ENCODE measurements at places on chromosomes 1 and 21.

GRCh38 chr1:52665006-52665941 lies 32.3 kb downstream of the SHISAL2A start:
- peak; percentile 84 for DNase-seq

- DNase-seq: no peak
Measured at GRCh38 chr1:7104339-7104738, 319.1 kb downstream of the CAMTA1 start.

GRCh38 chr1:37477946-37478345 lies 3.6 kb downstream of the ZC3H12A start:
- DNase-seq: peak; percentile 60

GRCh38 chr1:87236585-87236984 lies 92.1 kb upstream of the LMO4 start:
- DNase-seq: no peak

DNA sequence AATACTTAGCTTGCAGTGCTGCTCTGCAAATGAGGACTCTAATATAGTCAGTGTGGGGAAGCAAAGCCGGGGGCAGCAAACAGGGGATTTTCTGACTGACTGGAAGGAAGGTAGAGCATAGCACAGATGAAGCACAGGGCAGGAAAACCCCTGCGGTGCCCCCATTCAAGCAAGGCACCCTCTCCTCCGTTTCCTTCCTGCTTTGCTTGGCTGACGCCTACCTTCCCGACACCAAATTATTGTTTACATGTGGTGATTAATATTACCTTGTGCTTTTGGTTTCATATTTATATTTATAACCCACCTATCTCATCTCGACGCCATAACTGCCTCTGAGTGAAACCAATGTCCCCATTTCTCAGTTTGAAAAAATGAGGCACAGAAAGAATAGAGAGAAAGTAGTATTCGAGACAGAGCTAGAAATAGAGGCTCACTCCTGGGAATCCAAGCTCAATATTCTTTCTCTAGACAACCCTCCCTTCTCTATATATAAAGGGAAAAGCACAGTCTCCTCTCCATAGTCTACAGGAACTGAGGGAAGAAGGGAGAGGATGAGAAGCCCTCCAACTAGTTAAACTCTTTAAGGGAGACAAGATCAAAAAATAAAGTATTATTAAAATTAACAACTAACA lies 41.3 kb downstream of the PIK3C2B start:
- DNase-seq: no peak

DNA sequence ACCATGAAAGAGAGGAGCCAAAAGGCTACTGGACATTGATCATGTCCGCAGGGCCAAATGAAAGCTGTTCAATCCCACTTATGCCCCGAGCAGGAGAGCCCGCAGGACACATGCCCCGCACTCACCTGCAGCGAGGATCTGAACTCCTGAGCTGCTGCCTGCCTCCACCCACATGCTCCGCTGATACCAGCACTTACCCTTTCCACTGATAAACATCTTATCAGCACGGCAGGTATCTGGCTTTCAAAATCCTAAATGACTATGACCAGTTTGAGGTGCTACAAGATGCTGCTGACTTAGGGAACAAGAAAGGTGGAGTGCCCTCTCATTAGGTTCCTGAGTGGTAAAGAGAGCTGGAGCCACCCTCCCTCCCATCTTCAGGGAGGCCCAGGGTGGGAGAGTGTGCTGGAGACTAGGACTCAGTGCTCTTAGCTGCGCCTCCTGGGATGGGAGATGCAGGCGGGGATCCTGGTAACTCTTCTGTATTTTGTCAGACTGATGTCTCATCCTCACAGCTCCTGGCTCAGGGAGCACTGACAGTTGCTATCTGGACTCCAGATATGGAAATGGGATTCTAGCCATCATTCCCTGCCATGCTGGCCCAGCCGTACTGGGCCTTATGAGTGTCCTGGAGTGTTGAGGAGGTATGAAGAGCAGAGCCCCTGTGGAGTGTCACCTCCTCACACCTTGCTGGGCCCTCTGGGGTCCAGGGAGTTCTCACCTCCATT lies 86.4 kb upstream of the F3 start:
- no peak for DNase-seq

DNA sequence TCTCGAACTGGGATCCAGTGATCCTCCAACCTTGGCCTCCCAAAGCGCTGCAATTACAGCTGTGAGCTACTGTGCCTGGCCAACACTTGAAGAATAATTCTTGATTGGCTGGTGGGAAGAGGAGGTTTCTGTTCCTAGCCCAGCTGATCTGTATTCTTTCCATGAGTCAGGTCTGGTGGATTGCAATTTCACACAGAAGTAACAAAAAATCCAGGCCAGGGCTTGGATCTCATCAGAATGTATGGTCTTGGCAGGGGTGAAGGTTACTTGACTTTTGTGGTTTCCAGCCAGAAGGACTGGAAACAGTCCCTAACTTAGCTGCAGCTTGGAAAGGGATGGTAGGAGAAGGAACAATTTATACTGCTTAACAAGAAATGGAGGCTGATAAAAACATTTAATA lies 5.1 kb upstream of the HP1BP3 start:
- no peak for DNase-seq

- DNase-seq: no peak
Measured at GRCh38 chr1:14612256-14612655, 13.8 kb downstream of the KAZN start.

- DNase-seq: no peak
Measured at GRCh38 chr1:221149555-221150075, 270.4 kb downstream of the HLX start.

- no peak for DNase-seq
Measured at GRCh38 chr1:110956586-110956985, 7.1 kb downstream of the LRIF1 start.

GRCh38 chr1:86733340-86733739 lies 29.0 kb downstream of the SH3GLB1 start:
- DNase-seq: no peak

DNA sequence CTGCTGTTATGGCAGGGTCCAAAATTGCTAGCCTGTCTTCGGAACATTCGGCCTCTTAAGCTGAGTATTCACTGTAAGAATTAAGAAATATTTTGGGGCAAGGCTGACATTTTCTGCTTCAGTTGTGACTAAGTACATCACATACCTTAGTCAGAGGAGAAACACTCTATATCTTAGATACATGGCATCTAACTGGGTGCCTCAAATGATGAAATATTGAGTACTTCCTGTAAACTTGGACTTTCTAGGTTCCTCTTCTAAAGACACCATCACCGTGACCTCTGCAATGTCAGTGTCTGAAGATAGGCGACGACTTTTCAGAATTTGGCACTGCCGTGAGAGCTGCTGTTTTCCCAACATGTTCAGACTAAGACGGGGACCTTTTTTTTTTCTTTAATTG lies 65.6 kb downstream of the PCBP3 start:
- no peak for DNase-seq

GRCh38 chr1:189929501-189930099 lies 548.1 kb downstream of the BRINP3 start:
- DNase-seq: no peak

GRCh38 chr1:55289614-55290013 lies 74.5 kb upstream of the USP24 start:
- no peak for DNase-seq

DNA sequence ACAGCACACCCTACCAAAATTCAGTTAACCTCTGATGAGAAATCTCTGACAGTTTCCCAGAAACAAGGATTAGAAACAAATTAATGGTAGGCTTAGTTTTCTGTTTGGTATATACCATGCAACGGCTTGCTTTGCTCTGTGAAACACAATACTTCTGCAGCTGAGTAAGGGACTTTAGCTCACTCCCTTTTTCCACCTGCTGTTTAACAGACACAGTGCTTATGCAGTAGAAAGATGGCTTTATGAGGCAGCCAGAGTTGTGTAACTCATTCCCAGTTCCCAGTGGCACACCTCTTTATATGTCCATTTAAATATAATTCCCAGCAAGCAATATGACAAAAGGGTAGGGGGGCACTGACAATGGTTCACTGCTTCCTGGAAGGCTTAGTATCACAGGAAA lies 124.0 kb downstream of the PIGK start:
- DNase-seq: no peak

DNA sequence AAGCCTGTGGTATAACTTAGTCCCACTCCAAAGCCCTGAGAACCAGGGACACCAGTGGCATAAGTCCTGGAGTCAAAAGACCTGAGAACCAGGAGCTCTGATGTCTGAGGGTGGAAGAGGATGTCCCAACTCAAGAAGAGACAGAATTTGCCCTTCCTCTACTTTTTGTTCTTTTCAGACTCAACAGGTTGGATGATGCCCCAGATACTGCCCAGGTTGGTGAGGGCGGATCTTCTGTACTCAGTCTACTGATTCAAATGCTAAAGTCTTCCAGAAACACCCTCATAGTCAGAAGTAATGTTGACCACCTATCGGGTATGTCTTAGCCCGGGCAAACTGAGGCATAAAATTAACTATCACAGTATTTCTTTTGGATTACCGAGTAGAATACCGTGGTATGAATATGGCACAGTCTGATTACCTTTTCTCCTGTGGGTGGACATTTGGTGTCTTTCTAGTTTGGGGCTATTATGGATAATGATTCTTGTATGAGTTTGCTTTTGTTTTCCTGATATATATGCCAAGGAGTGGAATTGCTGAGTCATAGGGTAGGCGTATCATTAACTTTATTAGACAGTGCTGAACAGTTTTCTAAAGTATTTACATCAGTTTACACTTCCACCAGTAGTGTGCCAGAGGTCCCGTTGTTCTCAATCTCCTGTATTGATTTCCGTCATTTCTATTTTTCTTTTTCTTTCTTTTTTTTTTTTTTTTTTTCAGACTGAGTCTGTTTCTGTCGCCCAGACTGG lies 3.2 kb upstream of the CHAF1B start:
- DNase-seq: no peak

DNA sequence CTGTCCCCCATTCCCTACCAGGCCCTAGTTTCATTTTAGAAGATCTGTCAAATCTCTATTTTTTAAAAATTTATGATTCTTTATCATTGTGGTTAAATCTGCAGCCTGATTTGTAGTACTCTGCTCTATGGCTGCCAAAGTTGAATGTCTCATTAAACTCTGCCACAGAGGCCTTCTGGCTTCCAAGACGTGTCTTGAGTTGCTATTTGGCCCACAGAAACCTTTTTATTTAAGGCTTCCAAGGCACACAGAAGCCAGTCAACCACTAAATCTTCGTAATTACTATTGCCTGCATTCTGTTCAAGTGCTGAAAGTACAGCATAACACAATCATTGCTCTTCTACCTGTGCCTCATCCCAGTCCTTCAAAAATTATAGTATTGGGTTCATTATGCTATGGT lies 971.0 kb downstream of the NCAM2 start:
- no peak for DNase-seq

- DNase-seq: no peak
Measured at GRCh38 chr1:114319418-114319817, 165.7 kb upstream of the SYT6 start.

GRCh38 chr1:156721535-156721934 lies 6.7 kb upstream of the METTL25B start:
- DNase-seq: no peak

DNA sequence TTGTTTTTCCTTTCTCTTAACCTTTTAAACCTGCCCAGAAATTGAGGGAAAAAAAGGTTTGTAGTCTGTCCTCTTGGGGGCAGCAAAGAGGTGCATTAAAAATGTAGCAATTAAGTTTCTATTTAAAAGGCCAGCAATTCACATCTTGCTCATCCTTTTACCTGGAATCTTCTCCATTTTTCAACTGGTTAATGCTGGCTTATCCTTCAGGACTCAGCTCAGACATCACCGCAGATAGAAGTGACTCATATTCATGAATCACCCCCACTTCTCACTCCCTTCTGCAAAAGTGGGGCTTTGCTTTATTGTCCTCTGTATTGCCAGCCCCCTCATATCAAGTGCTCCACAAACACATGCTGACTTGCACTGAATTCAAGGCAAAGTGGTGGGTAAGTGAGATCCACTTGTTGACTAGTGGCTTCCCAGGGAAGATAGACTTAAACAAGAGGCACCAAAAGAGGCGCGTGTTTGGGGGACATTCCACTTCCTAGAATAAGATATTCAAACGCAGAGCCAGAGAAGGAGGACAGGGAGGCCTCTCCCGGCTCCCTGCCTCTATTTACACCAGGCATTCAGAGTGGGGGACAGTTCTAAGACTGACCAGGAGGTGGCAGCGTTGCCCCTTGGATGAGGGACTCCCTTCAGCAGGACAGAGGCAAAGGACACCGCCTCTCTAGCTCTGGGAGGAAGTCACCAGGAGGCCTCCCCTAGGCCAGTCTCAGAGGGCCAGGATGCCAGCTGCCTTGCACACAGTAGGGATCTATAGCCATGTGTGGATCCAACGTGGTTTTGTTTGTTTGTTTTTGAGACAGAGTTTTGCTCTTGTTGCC lies 23.2 kb upstream of the ZNF648 start:
- DNase-seq: peak; percentile 91

DNA sequence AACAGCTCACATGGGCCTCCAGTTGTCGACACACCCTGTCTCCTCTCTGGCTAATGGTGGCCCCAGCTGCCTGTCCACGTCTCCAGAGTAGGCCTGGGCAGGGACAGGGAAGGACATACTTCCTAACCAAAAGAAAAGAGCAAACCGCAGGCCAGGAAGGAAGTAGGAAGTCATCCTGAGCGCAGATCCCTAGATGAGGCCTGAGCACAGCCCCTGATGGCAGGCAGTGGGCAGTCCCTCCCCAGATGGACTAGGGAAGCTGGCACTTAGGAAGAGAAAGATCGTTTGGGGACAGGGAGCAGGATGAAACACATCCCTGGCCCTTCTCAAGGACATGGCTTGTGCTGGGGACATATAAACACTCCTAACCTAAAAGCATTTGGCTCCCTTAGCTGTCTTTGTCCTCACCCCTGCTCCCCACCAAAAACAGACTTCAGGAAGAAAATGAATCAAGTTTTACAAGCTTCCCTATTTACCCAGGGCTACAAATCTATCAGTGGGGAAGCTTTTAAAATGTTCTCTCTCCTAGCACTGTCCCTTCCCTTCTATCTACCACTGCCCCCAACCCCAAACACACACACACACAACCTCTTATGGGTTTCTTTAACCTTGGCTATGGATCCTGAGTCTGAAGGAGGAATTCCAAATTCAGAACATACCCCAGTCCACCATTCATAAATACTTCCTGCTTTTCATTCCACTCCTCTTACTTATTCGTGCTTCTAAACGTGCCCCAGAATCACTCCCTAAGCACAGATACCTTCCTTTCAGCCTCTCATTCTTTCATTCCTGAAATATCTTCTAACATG lies 21.1 kb downstream of the SSBP3 start:
- no peak for DNase-seq

- peak; percentile 51 for DNase-seq
Measured at GRCh38 chr1:24970399-24970753, 40.3 kb upstream of the RUNX3 start.

- DNase-seq: peak; percentile 77
Measured at GRCh38 chr1:155569988-155570592, 7.5 kb upstream of the ASH1L start.

DNA sequence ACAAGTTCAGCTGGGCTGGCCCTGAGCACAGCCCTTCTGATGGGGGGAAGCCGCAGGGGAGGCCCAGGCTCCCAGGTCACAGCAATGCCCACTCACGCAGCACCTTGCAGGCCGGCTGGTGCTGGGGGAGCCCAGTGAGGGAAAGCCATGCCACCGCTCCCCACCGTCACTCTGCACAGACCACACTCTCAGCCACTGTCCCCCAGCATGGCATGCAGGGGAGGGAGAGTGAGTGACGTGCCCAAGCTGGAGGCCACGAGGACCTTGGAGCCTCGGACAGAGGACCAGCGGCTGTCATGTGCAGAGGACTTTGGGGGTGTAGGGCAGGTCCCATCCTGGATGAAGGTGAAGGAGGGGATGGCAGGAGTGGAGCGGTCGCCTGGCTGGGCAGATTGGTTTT lies 25.1 kb downstream of the SLC45A1 start:
- no peak for DNase-seq

All from MCF 10A (cell line).